ENCODE measurements at places on chromosomes 4 and X.

GRCh38 chrX:77975755-77976154 is 6.3 kb upstream of the PGAM4 start:
- no peak for DNase-seq

GRCh38 chrX:131783555-131784308 is 239.4 kb upstream of the STK26 start:
- DNase-seq, result peak; percentile 38

GRCh38 chr4:105605493-105605892 is 53.1 kb downstream of the ARHGEF38 start:
- DNase-seq, result no peak

GRCh38 chrX:45935408-45935807 is 609.8 kb downstream of the ZNF674 start:
- no peak for DNase-seq

GRCh38 chr4:166838975-166839614 is 395.2 kb downstream of the SPOCK3 start:
- no peak for DNase-seq

DNA sequence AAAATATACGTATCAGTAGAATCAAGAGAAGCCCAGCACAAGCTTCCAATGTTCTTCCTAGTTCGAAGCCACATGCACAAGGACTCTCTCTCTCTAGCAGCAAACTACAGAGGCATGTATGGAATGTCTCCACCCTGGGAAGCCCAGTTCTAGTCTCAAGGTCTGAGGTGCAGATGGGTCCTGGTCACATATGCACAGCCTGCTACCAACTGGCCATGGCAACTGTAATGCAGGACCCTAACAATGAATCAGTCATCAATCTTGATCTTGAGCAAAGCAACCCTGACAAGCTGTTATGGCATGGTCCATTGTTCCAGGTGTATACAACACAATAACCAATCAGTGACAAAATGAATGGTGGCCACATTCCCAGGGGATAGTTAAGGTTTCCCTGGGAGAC is 55.8 kb downstream of the MBNL3 start:
- DNase-seq, result no peak

- no peak for DNase-seq
Observed at GRCh38 chr4:101871962-101872676, 81.6 kb downstream of the BANK1 start.

DNA sequence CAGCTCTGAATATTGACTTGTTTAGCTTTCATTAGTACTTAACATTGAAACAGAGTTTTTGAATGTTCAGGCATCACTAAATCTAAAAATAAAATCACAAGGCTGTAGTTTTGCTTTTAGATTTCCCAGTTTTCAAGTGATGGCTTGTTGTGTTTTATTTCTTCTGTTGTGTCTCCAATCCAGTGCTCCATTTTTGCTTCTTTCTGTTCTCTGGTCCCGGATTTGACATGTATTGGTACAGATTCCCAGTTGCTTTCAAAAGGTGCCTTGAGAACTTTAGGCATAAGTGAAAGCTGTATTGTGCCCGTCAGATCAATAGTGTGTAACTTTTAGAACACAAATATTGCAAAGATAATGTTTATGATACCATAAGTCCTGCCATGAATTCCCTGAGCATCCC is 53.2 kb downstream of the ARHGAP10 start:
- no peak for DNase-seq

- no peak for DNase-seq
Observed at GRCh38 chr4:15902746-15903145, 35.8 kb downstream of the FGFBP1 start.

GRCh38 chr4:138049355-138049754 is 192.8 kb downstream of the SLC7A11 start:
- DNase-seq, result no peak

DNA sequence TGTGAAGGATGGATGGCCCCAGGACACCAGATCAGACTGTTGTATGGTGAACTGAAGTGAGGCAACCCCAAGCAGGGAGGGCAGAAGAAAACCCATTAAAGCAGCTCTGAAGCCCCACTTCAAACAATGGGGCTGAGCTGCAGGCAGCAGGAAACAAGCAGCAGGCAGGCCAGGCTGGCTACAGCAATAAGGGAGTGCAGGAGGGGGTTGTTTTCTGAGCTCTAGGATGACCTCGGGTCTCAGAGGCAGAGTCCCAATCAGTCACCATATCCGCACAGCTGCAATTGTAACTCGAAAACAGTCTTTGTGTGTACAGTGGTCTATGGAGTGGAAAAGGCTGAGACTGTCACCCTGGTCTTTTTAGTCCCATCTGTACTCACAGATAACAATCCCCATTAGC is 90.4 kb downstream of the COL4A6 start:
- DNase-seq, result no peak

DNA sequence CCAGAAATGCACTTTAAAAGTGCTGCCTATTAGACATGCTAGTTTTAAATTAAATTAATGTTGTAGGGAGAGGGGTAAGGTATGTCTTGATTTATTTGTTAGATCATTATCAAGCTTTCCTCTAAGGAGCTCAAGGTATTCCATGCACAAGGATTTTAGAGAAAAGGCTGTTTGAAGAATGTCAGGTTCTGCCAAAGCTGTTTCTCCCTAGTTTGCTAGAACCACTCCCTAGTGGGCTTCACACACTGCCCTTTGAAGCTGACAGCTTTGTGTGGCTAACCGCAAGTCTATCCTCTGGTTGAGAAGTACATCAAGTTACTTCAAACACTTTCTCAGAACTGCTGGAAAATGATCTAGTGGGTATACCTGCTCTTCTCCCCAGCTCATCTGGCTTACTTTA is 32.3 kb downstream of the RASL11B start:
- DNase-seq, result no peak

- peak; percentile 4 for DNase-seq
Observed at GRCh38 chrX:140918398-140919038, 83.9 kb upstream of the SPANXB1 start.

DNA sequence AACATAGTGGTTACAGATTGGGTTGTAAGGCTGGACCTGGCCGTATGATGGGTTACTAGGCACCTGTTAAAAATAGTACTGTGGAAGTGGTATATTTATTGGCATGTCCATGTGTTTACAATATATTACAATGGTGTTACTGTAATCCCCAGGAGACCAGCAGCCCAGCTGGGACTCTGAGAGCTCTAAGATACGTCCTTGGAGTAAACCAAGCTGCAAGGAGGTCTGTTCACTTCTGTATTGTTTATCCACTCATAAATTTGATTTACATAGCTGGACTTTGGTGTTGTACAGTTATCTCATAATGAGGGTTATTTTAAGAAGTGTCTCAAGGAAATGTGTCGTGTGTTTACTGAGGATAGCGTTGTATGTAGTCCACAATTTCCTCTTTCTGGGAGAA is 93.8 kb downstream of the TBL1X start:
- no peak for DNase-seq

- DNase-seq, result no peak
Observed at GRCh38 chr4:183287677-183288076, 32.4 kb downstream of the CLDN22 start.

DNA sequence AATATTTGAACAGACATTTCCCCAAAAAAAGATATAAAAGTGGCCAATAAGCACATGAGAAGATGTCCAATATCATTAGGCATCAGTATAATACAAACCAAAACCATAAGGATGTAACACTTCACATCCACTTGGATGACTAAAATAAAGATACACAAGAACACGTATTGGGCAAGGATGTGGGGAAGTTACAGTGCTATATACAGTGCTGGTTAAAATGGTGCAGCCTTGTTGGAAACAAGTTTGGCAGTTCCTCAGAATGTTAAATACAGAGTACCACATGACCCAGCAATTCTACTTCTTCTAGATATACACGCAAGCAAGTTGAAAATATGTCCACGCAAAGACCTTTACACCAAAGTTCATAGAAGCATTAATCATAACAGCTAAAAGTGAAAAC is 58.9 kb downstream of the HAUS3 start:
- DNase-seq, result no peak

DNA sequence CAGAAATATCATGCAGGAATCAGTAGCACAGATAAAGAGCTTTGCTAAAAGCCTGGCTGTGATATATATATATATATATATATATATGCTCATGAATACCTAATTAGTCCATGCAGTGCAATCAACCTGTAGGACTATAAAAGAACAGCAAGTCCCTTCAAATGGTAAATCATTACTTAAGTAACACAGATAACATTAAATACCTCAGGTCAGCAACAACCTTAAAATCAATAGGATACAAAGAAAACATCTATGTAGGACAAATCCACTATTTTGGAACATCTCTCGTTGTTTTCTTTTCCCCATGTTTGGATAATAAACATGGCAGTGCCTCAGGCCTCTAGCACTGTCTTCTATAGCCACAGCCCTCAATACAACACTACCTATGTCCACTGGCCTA is 106.6 kb downstream of the FNIP2 start:
- no peak for DNase-seq

GRCh38 chr4:3441501-3442459 is at the start of gene HGFAC:
Gene HGFAC, plus strand, starts transcription at chr4:3441968. Its CDS starts 34 bp downstream, at chr4:3442002.
- no peak for DNase-seq

All from stimulated activated CD8-positive, alpha-beta memory T cell treated with anti-CD3 and anti-CD28 coated beads, Interleukin-15, amount 100 ng/mL, for 48 hours (primary cell).